ENCODE measurements at places on chromosomes 2 and 18. TPM values are rescaled to one million over a fixed set of nuclear protein-coding genes. Genes with fewer than 3 reads are reported as not detected.

DNA sequence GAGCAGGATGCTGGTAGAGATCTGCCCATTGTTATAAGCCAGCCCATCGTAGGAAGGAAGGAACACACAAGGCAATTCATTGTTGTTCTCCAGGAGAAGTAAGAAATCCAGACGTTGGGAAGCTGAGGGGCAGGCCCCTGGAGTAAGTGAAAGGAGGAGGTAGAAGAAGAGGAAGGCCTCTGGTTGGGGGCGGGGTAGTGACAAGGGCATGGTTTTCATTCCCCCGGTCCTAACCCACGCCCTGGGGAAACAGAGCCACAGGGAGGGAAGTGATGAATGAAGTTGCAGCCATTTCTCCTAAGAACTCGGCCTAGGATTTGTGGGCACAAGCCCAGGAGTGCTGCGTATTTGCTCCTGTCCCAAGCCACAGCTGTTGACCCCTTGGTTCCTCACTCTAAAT lies 18.0 kb downstream of the LBH start:
- DNase-seq: no peak

Gene LRRTM4
- total RNA-seq: 2.4 TPM

DNA sequence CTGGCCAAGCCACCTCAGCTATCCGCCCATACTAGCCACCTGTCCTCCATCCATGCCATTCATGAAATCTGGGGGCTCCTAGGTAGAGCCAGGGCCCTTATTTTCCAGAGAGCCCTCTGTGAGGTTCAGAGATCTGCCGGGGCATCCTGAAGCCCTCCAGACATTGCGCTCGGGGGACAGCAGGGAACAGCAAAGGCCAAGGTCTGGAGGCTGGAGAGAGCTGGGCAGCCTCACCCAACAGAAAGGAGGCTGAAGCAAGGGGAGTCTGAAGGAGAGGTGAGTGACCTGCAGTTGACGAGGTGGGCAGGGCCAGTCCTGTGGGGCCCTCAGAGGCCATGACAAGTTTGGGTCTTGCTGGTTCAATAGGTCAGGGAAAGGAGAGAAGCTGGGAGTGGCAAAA lies 8.6 kb upstream of the DES start:
- DNase-seq: no peak

Gene CDH19
- 10.8 TPM for total RNA-seq

DNA sequence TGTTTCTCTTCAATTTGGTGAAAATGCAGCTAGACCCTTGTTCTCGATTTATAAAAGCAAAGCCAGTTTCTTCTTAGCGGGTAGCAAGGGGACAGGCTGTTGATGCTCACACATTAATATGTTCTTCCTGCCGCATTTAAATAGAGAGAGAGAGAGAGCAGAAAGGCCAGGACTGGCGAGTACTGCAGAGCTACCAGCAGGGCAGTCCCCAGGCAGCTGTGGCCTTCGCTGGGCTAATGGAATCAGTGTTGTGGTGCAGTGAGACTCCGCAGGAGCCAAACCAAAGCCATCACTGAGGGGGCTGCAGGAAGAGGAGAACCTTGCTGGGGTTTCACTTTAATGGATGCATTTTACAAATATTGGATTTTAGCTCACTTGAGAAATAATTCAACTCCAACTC lies 223.6 kb downstream of the ACTR3 start:
- no peak for DNase-seq

- no peak for DNase-seq
These were observed 40.6 kb upstream of the FN1 start for GRCh38 chr2:215476424-215476823.

DNA sequence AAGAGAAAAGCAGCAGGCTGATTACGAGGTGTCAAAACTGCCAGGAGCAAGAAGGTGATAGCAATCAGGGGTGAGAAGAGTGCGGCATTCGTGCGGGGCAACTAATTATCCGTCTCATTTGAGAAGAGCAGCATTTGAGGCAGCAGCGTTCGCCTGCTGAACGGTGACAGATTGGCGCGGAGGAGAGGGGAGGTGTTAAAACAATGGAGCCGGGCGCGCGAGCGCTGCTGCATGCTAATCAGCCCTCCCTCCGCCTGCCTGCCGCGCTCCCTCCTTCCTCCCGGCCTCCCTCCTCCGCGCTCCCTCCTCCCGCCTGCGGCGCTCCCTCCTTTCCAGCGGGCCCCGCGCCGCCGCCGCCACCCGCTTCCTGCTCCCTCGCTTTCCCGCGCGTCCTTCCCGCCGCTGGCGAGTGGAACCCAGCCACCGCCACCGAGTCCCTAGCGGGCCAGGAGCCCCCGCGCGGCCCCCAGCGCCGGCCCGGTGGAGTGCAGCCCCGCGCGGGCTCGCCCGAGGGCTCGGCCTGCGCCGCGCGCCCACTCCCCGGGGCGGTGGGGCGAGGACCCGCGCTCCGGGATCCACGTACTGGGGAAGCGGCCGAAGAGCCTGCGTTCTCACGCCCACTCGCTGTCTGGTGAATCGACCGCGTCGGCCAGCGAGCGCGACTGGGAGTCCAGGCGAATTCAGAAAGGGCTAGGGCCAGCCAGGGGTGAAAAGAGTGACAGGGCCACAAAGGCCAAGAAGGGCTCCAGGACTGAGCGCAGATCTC lies 69.5 kb upstream of the PSMD14 start:
- peak; percentile 73 for DNase-seq

Gene ORC4
- 91.0 TPM for total RNA-seq

Gene FHOD3
- 33.0 TPM for total RNA-seq

DNA sequence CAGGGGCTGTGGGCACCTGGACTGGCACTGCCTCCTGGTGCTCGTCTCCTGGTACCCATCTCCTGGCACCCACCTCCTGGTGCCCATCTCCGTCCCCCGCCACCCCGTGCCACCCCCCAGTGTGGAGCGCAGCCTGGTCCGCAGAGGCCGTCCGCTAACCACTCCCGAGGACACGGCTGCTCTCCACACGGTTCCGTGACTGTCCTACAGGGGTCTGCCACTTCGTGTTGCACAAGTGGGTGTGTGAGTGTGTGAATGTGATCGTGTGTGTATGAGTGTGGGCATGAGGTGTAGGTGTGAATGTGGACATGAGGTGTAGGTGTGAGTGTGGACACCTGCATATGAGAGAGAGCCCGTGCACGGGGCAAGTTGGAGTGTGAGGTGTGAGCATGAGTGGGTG lies 119.4 kb upstream of the HS6ST1 start:
- no peak for DNase-seq

GRCh38 chr2:120511536-120511935 lies 165.6 kb downstream of the INHBB start:
- peak; percentile 20 for DNase-seq

DNA sequence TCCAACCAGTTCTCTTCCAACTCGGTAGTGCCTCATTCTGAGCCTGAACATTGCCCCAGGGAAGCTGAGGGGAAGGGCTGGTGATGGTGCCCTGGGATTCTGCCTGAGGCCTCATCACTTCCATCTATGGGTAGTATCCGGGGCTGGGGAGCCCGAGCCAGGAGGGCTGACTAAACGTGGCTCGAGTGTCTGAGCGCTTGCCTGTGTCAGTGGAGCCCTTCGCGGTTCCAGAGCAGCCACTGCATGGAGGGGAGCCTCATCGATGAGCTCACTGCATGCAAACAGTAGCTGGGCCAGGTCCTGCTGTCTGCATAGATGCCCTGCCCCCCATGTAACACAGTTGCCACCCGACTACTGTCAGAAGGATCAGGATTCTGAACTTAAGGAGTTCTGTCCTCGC lies 129.3 kb downstream of the GLI2 start:
- DNase-seq: no peak
